ENCODE measurements at places on chromosomes 3 and 15.

DNA sequence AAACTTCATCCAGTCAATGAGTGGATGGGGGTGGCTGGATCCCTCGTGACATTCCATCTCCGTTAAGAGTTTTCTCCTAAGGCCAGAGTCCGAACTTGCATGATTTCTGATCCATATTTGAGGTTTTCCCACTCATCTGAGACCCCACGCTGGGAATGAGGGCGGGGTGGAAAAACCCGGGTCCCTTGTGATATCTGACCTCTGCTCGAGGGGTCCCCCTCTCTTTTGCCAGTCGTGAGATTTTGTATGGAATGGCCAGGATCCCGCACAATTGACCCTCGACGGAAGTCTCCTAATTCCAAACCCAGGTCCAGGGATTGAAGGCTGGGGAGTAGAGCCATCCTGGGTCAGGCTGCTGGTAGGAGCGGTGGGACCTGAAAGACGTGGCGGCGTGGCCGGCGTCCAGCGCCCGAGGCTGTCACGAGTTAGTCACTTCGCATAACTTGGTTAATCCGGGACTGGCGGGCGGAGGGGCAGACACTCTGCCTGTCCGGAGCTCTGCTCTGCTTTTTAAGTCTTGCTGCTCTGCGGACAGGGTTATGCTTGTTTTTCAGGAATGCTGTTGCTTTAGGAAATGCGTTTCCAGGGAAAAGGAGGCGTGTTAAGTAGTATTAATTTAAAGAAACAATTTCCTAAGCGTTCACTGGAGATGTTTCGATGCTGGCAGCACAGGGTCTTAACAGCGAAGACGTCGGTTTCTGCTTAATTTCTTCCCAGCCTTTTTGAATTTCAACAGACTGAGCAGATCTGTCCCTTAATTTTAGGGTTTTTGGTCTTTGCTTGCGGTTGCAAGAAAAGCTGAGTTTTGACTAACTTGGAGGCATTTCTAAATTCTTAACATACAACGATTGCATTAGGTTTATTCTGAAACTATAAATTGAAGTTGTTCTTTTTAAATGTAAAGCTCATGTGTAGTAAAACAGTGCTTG, 69.7 kb upstream of the LRRFIP2 start:
- DNase-seq: no peak

GRCh38 chr15:23787346-23788105, 100.4 kb upstream of the NDN start:
- DNase-seq: no peak

GRCh38 chr3:28386049-28386448, 37.4 kb upstream of the AZI2 start:
- DNase-seq: no peak

- no peak for DNase-seq
Observed at GRCh38 chr3:56788521-56788920, 13.2 kb downstream of the ARHGEF3 start.
